ENCODE measurements at places on chromosomes 5 and 9.

DNA sequence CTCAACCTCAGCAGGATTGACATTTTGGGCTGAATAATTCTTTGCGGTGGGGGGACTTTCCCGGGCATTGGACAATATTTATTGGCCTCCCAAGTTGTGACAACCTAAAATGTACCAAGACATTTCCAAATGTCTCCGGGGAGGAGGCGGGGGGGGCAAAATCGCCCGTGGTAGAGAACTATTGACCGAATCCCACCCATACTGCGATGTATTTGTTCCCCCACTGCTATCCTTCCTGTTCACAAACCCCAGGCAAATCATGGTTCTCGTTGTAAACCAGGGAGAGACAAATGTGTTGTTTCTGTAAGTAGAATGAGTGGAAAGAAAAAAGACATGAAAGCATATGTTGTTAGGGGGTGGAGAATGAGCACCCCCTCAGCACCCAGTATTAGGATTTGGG is 141.9 kb downstream of the PSAT1 start:
- no peak for DNase-seq

- no peak for DNase-seq
Measured at GRCh38 chr9:84450029-84450428, 109.5 kb upstream of the SLC28A3 start.

DNA sequence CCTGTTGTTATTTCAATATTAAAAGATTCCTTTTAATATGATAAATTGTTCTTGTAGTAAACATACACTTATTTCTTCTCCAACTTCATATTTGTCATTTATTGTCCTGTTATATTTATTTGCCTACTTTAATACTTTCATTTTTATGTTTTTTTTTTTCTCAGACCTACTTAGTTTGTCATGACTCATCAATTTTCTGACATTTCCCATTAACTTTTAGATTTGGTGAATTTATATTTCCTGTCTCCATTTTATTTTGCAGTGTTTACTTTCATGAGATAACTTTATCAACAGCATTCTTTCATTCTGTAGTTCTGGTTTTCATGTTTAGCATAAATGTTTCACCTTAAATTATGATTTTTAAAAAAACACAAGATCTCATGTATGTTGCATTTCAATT is 788.7 kb downstream of the EFNA5 start:
- DNase-seq: no peak

GRCh38 chr9:125380406-125380805 is 118.8 kb downstream of the GAPVD1 start:
- DNase-seq: no peak

- no peak for DNase-seq
Measured at GRCh38 chr5:61866930-61867329, 439.1 kb upstream of the KIF2A start.
